T-helper 2 cell (primary cell): ENCODE measurements at places on chromosomes 1 and 21.
A peak's percentile ranks its signal among the peaks of the same experiment; 100 is the strongest.

DNA sequence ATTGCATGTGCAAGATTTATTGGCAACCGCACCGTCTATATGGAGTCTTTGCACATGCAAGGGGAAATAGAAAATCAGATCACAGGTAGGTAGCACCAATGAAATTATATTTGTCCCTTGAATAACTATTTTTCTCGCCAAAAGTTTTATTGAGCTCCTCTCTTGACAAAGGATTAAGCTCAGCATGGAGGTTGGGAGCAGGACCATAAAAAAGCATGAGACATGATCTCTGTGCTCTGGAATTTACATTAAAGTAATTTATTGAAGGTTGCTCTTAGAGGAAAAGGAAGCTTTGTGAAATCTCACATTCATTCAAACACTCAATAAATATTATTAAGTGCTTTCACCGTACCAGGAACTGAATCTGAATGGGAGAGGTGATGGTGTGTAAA lies 66.0 kb upstream of the UBE2U start:
- DNase-seq = no peak

GRCh38 chr1:107548276-107548675 lies 407.4 kb downstream of the NTNG1 start:
- no peak for DNase-seq

- DNase-seq = no peak
These were observed 177.3 kb upstream of the ETV3 start for GRCh38 chr1:157315544-157315943.

- DNase-seq = no peak
These were observed 106.4 kb upstream of the BCL9 start for GRCh38 chr1:147434921-147435320.

- DNase-seq = peak; percentile 67
These were observed 5.2 kb downstream of the TNFRSF18 start for GRCh38 chr1:1200876-1201810.

DNA sequence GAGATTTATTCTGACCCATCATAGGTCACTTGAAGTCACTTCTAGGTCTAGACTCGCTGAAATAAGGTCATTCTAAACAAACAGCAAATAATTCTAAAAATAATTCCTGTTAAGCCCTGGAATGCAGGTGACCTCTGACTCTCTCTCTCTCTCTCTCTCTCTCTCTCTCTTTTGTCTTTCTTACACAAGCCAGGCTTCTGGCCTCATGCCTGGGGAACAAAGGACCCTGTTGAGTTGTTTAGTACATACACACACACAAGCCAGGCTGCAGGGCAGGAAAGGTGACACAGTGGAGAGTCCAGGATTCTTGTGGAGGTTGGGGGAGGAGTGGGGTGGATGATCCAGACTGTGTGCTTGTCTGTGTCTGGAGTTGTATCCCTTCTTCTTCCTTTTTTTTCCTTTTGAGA lies 4.0 kb upstream of the MEX3A start:
- no peak for DNase-seq

GRCh38 chr1:69567652-69568420 lies at the start of gene LRRC7:
Gene LRRC7 (plus strand): TSS chr1:69567922. CDS start chr1:69568640, 718 bp downstream.
- no peak for DNase-seq

GRCh38 chr1:153790966-153791647 lies 15.9 kb downstream of the SLC27A3 start:
- no peak for DNase-seq

GRCh38 chr1:20237646-20238045 lies 51.3 kb upstream of the PLA2G2C start:
- no peak for DNase-seq

GRCh38 chr1:43600033-43601020 lies 49.6 kb upstream of the KDM4A start:
- no peak for DNase-seq

- DNase-seq = no peak
These were observed 22.5 kb upstream of the PWP2 start for GRCh38 chr21:44084496-44085241.

GRCh38 chr1:193850745-193851144 lies 664.3 kb upstream of the B3GALT2 start:
- no peak for DNase-seq

DNA sequence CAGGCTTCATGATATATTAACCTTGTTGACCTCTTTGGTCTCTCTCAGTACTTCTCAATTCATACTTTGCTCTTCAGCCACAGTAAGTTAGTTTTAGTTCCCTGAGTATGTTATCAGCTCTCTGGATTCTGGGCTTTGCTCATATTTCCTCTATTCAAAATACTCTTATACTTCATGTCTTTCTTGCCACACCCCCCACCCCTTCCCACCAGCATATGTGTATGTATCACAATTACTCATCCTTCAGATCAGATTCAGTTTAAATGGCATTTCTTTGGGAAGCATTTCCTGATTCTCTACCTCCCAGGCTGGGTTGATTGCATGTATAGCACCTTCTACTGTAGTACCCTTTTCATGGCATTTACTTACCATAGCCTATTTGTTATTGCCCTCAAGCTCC lies 28.3 kb downstream of the SLC30A7 start:
- DNase-seq = no peak

DNA sequence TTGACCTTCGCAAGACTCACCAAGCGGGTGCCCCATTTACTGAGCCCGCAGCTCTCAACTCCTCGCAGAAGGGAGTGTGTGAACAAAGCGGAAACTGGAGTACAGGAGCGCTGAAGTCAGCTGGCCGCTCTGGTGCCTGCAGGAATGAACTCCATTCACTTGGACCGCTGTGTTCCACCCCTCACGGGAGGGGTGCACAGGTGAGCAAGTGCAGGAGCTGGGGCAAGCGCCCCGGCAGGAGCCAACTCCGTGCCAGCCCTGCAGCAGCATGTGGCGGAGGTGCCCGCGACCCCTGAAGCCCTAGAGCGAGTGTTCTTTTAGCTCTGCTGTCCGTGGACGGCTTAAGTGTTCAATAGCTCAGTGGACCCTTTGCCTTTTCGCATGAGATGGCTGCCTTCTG lies 471.6 kb upstream of the ADGRL4 start:
- no peak for DNase-seq

DNA sequence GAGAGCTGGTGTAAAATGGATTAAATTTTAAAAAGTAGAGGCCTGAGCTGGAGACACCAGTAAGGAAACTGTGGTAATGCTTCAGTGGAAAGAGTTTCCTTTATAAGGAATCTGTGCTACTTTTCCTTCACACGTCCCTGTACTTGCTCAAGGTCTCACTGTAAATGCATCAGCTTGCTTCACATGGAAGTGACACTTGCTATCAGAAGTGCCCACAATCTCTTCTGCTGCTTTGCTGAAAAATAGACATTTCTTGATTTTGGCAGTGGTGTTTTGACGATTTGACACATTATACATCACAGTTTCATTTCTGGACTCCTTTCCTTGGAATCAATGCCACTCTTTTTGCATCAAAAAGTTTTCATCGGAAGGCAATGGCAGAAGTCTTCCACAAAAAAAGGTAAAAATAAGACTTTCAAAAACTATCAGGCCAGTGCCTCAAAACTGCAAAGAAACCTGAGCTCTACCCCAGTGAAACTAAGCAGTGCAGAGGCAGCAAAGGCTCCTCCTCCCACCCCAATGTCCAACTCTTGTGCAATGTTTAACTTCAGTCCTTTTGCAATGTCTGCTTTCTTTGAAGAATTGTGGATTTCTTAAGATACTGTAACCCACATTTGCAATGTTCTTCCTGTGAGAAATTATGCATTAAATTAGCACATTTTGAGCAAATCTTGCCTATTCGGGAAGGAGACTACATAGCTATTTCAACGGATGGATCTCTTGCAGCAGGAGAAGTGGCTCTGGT lies 18.4 kb upstream of the TSPAN2 start:
- DNase-seq = no peak

GRCh38 chr1:232570007-232570406 lies 59.9 kb downstream of the SIPA1L2 start:
- DNase-seq = no peak

- no peak for DNase-seq
These were observed 10.8 kb upstream of the THEM4 start for GRCh38 chr1:151920149-151920548.

- DNase-seq = peak; percentile 12
These were observed 11.6 kb upstream of the KCNJ15 start for GRCh38 chr21:38244885-38245869.

DNA sequence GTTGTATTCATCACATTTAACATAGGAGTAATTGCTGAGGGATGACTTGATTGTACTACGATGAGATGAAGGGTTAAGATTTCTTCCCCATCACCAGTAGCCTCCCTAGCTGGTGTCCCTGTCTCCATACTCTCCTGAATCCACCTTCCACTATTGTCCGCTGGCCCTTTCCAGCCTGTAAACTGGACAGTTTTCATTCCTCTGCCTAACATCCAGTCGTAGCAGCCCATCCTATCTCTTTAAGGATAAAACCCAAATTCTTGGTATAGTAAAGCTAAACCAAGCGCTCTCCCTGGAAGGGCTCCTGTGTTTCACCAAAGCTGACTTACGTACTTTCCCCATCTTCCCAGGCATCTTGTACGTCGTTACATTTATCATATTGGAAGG lies 670 bp downstream of the COX20 start:
- DNase-seq = no peak

DNA sequence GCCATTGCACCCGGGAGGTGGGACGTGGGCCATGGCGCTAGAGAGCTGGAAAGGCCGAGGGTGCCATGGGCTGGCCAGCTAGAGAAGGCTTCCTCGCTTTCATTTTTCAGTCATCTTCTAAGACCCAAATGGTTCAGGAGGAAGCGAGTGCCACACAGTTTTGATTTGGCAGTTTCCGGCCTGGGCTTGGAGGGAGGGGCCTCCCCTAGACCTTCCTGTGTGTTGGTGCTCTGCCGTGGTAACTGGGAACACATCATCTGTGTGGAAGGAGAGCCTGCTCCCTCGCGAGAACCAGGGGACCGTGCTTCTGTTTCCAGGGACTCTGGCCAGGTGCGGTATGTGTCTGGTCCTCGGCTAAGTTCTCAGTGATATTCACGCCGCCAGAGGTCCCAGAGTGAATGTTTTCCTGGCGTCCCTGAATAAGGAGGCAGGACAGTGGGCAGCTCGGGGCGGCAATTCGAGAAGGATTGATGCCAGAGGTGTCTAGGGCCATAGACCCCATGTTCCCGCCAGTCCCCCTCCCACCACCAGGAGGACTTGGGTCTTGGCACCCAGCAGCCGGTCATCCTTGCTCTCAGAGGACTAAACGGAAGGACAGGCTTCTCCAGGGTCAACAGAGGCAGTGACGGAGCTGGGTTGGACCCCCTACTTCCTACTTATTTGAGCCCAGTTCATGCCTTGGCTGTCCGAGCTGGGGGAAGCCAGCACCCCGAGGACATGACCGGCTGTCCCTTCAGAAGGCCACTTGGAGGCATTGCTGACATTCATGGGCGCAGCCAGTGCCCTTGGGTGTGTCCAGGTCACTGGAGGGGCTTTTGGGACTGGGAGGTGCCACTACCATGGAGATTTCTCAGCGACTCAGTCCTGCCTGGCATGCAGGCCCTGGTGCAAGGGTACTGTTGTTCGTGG lies 2.7 kb upstream of the NPHP4 start:
- peak; percentile 31 for DNase-seq

DNA sequence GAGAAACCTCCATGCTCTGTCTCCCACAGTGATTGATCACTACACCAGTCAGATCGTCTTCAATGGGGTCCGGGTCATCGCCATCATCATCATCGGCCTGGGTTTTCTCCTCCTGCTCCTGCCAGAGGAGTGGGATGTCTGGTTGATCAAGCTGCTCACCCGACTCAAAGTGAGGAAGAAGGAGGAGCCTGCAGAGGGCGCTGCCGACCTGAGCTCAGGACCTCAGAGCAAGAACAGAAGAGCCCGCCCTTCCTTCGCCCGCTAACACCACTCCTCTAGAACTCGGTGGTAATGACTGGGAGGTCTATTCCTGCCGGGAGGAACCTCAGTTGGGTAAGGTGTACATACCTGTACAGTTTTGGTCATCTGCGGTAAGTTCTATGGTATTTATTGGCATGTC lies 50.3 kb upstream of the COA6 start:
- peak; percentile 44 for DNase-seq

GRCh38 chr1:25641931-25642573 lies 25.5 kb downstream of the MAN1C1 start:
- peak; percentile 68 for DNase-seq

DNA sequence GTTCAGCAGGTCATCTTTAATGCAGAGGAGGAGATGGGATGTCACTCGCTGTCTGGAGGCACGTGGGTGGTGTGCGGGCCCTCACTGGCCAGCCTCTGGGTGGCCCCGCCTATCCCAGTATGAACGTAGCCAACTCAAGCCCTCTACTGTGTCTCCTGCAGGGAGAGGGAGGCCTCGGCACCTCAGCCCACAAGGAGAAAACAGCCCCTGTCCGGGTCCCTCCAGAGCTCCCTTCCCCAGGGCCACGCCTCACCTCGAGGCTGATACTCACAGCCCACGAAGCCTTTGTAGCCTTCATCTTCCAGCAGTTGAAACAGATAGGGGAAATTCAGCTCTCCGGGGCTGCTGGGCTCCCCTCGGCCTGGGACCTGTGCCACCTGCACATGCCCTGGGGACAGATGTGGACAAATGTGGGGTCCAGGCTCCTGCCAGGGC lies 2.6 kb downstream of the HYI start:
- no peak for DNase-seq

DNA sequence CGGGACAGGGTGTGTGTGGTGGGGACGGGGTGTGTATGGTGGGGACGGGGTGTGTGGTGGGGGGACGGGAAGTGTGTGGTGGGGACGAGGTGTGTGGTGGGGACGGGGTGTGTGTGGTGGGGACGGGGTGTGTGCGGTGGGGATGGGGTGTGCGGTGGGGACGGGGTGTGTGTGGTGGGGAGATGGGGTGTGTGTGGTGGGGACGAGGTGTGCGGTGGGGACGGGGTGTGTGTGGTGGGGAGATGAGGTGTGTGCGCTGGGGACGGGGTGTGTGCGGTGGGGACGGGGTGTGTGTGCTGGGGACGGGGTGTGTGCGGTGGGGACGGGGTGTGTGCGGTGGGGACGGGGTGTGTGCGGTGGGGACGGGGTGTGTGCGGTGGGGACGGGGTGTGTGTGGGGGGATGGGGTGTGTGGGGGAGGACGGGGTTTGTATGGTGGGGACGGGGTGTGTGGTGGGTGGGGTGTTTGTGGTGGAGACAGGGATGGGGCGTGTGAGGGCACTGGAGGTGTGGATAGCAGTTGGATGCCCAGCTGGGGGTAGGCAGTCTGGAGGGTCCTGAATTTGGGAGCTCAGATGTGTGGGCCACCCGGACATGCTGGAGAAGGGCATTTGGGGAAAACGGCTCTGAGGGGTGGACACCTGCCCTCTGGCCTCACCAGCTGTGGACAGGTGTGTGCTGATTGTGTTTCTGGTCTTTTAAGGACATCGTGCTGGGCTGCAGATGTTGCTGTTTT lies 16.9 kb downstream of the IBA57 start:
- no peak for DNase-seq

- no peak for DNase-seq
These were observed 662.8 kb downstream of the PTPRC start for GRCh38 chr1:199301472-199302217.

GRCh38 chr1:24191860-24192259 lies 4.8 kb upstream of the IFNLR1 start:
- DNase-seq = peak; percentile 8

- DNase-seq = no peak
These were observed 150.1 kb upstream of the ZNF644 start for GRCh38 chr1:91171898-91172297.

GRCh38 chr1:203152158-203153034 lies 23.2 kb downstream of the MYBPH start:
- DNase-seq = no peak

- DNase-seq = no peak
These were observed 18.9 kb downstream of the SLC30A10 start for GRCh38 chr1:219909476-219909875.

- DNase-seq = no peak
These were observed 18.0 kb downstream of the PADI2 start for GRCh38 chr1:17101261-17101660.

- no peak for DNase-seq
These were observed 156.9 kb upstream of the SOD1 start for GRCh38 chr21:31502537-31503143.

GRCh38 chr1:54764922-54765561 lies 719 bp upstream of the PARS2 start:
- DNase-seq = no peak
